ENCODE measurements at places on chromosomes 11 and 22.

GRCh38 chr11:67032830-67033551, 10.1 kb downstream of the SYT12 start:
- DNase-seq, result no peak

DNA sequence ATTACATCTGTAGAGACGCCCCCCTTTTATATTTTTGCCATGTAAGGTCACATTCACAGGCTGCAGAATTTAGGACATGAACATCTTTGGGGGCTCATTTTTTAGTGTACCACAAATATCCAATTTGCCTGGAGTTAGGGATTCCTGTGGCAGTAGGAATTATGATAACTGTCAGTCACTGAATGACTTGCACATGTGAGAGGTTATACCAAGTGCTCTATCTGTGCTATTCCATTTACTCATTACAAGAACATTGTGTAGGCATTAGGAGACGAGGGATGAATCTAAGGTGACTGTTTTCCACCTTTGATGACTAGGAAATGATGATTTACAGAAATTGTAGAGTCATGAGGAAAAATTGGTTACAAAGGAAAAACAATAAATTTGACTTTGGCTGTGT, 79.3 kb downstream of the LIF start:
- DNase-seq, result no peak

- DNase-seq, result no peak
Measured at GRCh38 chr11:914747-915501, 4.3 kb upstream of the CHID1 start.

GRCh38 chr11:44607319-44607962, 42.0 kb downstream of the CD82 start:
- no peak for DNase-seq

GRCh38 chr11:77127920-77128691, at the start of gene MYO7A:
Gene MYO7A (plus strand): TSS chr11:77128246. CDS start chr11:77130635, 2,389 bp downstream.
- DNase-seq, result no peak
